Stimulated activated CD4-positive, alpha-beta T cell treated with anti-CD3 and anti-CD28 coated beads, Interleukin-2, amount 100 ng/mL, for 4 hours (primary cell): ENCODE measurements at places on chromosomes 11 and 22.

GRCh38 chr22:27809226-27809603, 7.7 kb upstream of the MN1 start:
- DNase-seq: no peak

GRCh38 chr11:6894097-6894496, 1.8 kb upstream of the OR2D2 start:
- no peak for DNase-seq

- no peak for DNase-seq
These were observed 31.1 kb downstream of the DKK3 start for GRCh38 chr11:11977206-11977938.

DNA sequence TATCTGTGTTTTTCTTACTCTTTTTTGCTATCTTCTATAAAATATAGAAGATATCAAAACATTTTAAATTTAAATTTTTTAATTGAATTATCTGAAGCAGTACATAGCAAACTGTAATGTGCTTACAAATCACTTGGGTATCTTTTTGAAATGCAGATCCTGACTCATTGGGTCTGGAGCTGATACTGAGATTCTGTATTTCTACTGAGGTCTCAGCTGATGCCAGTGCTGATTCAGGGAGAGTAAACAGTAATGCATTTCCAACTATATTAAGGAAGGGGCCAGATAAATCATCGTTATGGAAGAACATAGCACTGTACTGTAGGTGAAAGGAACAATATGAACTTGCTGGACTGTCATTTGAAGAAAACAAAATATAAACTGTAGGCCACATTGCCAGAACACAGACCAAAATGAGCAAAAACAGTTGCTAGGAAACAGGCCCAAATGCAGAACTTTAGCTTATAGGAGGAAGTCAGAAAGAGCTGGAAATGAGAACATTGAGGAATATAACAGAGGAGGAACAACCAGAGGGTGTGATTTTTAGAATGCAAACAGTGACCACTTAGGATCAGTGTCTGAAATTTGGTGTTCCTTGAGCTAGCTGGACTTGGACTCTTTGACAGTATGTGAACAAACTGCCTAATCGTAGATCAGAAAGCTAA, 3.3 kb downstream of the ARL14EP start:
- no peak for DNase-seq

- no peak for DNase-seq
These were observed 2.8 kb upstream of the NDUFS8 start for GRCh38 chr11:68027667-68028066.

DNA sequence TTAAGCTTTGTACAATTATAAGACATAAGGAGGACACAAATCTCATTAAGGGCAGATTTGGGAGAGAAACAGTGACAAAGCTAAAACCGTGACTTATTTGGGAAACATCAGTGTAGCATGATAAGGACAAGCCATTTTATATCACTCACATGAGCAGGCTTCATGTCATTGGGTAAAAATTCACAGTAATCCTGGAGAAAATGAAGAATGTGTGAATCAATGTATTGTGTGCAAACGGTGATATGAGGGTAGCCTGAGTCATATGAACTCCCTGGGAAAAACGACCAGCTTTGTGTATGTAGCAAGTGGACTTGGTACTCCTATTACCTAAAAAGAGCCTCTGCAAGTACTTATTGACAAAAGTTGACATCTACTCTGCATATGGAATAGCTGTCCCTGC, 6.0 kb upstream of the TRIM34 start:
- DNase-seq: no peak

DNA sequence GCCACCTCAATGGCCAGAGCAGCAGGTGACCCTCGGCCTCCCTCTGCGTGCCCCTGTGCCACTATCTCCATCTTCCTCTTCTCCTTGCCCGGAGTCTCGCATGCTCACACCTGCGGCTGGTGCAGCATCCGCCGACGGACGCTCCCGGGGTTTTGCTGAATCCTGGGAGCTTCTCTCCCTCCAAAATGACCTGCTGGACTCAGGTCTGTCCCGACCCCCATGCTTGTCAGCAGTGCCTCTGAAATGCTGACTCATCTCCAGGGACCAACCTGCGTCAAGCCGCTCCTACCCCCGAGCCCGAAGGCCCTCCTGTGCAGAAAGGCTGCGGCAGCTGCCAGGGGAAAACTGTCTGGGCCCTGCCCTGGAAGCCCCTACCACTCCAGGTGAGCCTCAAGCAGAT, 58.4 kb downstream of the CELSR1 start:
- no peak for DNase-seq

GRCh38 chr11:107157809-107158187, 139.5 kb upstream of the GUCY1A2 start:
- no peak for DNase-seq

GRCh38 chr11:20483931-20484330, 96.4 kb downstream of the PRMT3 start:
- no peak for DNase-seq

DNA sequence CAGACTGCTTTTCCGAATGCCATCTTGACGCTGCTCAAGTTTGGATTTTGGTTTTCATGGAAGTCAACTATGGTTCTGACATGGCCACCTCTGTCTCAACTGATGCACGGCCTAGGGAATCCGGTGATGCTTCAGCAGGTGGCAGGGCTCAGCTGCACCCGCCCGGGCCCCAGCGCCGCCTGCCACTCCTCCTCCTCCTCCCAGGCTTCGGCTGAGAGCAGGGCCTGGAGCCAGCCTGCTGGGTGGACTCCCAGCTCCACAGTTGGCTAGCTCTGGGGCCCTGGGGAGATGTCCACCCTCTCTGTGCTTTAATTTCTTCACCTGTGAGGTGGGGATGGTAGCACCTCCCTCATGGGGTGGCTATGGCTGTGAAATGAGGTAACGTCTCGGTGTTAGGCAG, 20.3 kb upstream of the NFAM1 start:
- no peak for DNase-seq

DNA sequence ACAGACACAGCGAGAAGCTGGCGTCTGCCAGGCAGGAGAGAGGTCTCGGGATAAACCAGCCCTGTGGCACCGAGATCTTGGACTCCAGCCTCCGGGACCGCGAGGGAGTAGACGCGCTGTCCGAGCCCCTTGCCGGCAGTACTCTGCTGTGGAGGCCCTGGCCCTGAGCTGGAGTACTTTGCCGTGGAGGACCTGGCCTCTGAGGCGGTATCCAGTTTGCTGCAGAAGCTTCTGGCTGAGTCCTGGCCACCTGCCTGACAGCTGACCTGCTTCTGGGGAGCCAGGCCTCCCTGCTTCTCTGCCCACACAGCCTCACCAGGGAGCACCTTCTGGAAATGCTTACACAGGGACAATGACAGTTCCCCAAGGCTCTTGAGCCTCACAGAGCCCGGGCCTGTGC, 31.6 kb upstream of the CARS1 start:
- DNase-seq: no peak
